ENCODE measurements at places on chromosomes 3 and 15.

DNA sequence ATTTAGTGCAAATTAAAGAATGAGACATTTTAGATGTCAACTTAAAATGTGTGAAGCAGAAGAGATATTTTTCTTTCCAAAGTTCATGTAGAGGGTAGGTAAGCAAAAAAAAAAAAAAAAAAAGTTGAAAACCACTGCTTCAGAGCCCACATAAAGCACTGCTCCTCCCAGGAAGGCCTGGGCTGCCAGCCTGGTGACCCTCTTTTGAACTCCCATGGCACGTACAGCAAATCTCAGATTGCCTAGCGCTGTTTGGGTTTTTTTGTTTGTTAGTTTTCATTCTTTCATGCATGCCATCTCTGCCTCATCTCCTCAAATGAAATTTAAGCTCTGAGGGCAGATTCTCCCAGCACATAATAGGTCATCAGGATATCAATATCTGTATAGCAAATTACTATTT is 120.1 kb downstream of the SRGAP3 start:
- no peak for DNase-seq

DNA sequence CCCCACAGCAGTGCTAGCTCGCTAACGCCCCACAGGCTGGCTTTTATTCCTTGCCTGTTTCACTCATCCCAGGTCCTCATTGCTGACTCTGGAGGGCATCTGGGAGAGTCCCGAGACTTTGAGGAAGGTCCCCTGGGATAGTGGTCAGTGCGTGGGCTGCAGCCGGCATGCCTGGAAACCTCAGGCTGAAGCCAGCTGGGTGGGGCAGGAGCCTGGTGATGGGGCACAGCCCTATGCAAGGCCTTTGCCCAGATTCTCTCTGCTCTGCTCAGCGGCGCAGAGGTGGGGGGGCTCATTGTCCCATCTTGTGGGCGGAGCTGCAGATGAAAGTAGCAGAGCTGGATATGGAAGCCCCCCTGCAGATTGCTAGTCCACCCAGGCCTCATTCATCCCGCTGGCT is 55.7 kb upstream of the SMAD6 start:
- DNase-seq: no peak

DNA sequence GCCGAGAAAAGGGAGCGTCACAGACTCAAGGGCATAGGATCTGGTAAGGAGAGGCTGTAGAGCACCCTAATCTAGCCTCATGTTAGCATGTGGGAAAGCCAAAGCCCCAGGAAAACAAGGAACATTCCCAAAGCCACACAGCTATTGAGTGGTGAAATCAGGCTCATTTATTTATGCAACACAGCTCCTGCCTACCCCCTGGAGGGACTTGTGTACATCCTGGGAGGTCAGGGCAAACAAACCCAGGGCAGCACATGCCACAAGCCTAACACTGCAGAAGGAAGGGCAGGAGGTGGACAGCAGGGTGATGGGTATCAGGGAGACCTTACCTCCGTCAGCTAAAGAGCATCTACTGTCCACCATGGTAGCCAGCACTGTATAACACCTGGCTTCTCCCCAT is 283.5 kb downstream of the RPLP1 start:
- no peak for DNase-seq

DNA sequence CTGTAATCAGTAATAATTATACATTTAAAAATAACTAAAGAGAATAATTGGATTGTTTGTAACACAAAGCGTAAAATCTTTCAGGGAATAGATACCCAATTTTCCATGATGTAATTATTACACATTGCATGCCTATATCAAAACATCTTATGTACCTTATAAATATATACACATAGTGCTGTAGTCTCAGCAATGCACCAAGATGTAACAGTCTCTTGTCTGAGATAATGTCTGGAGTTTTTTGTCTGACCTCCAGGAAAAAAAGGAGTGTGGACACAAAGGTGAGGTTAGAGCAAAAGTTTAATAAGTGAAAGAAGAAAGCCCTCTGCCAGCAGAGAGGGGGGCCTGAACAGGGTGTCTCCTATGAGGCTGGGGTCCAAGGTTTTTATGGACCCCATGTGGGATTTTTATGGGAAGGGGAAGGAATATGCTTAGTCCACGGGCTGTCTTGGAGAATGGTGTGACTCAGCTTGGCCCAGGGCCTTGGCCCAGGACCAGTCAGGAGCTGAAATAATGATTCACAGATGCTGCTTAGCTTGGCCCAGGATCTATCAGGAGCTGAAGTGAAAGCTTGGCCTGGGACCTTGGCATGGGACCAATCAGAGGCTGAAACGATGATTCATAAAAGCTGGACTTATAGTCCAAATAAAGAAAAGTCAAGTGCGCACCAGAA is 545.0 kb downstream of the ZPLD1 start:
- no peak for DNase-seq

- no peak for DNase-seq
Observed at GRCh38 chr15:74025436-74025835, 30.9 kb downstream of the PML start.

GRCh38 chr3:116905794-116906193 is 196.2 kb downstream of the TUSC7 start:
- no peak for DNase-seq

- DNase-seq: no peak
Observed at GRCh38 chr15:82774496-82774895, 31.4 kb downstream of the FSD2 start.

DNA sequence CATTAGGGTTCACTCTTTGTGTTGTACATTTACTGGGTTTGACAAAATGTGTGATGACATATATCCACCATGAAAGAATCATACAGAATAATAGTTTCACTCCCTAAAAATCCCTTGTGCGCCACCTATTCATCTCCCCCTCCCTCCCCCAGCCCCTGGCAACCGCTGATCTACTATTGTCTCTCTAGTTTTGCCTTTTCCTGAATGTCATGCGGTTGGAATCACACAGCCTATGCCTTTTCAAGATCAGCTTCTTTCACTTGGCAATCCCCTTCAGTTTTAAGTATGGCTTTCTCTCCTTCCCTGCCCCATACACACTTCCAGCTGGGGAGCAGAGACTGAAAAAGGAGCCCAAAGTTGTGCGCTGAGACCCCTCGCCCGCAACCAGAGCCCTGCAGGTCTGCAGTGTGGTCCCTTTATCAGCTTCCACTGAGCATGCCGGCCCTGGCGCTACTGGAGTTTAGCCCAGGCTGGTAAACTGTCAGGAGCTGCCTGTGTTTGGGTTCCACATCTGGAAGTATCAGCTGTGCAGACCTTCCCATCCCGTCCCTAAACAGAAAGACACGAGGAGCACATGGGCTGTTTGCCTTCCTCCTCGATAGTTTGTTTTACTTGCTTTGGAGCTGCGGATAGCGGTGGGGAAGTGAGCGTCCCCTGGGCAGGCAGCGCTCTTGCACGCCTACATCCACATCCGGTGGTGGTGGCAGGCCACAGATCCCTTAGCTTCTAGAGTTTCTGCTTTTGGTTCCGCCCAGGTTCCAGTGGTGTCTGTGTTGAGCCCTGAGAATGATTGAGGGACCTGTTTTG is 12.3 kb downstream of the BOC start:
- DNase-seq: no peak

GRCh38 chr3:153714588-153715290 is 406.5 kb upstream of the ARHGEF26 start:
- no peak for DNase-seq

DNA sequence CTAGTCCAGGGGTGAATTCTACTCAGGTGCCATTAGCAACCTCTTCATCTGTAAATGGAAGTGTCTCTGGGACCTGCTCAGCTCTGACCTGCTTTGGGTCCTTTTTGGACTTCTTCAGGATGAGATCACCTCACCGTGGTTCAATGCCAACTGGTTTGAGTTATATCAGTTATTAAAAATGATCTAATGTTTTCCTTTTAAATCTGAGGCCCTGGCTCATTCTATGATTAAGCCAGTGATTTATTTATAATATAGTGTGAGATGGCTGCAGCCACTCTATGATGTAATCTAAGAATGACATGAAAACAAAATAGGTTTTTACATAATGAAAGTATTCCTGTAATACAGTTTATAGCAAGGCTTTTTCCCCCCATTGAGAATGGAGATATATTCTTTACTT is 79.4 kb downstream of the LPP start:
- no peak for DNase-seq

GRCh38 chr3:71649757-71650156 is 66.2 kb upstream of the FOXP1 start:
- no peak for DNase-seq

GRCh38 chr3:50154840-50155490 is at the start of gene SEMA3F:
SEMA3F (plus strand) TSS chr3:50155324; CDS start chr3:50159623, 4,299 bp downstream.
- DNase-seq: peak; percentile 94

DNA sequence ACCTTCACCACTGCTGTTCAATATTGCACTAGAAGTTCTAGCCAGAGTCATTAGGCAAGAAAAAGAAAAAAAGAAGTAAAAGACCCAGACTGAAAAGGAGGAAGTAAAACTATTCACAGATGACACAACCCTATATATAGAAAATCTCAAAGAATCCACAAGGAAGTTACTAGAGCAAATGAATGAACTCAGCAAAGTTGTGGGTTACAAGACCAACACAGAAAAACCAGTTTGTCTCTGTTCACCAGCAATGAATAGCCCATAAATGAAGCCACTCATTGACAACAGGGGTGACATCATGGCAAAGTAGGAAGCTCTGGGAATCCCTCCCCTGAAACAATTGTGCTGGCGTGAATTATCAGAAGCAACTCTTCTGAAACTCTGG is 4.6 kb downstream of the CFAP100 start:
- DNase-seq: no peak

DNA sequence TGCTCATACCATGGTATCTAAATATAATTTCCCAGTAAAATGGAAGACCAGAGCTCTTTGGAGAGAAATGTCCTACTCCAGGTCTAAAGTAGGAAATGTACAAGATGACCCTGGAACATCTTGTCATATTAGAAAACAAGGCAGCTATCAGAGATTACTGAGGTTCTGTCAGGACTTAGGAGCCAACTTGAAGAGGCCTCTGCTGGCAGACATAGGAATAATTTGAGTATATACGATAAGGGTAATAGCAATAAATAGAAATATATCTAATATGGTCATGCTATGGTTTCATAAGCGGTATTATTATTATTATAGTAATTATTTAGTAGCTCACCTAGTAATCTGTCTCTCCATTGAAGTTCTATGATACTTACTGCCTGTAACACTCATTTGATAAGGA is 224.2 kb downstream of the SOX2 start:
- no peak for DNase-seq

GRCh38 chr3:20808864-20809263 is 622.9 kb upstream of the SGO1 start:
- no peak for DNase-seq

DNA sequence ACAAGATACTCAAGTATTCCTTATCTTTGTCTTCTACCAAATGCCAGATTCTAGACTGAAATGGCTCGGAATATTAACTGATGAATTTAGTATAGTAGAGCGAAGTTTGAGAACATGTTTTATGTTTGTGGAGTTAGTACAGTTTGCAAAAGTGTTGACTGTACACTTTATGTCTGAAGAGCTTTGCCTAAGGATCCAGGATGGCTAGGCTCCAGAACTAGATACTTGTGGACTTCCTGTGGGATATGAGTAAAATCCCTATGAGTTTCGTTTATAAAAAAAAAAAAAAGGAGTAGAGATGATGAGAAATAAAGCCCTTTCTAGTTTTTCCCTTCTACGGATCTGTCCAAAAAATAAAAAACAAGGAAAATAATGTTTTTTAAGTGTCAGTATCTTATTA is 96.7 kb downstream of the TP63 start:
- no peak for DNase-seq

- no peak for DNase-seq
Observed at GRCh38 chr3:53813229-53813628, 33.0 kb downstream of the CHDH start.

DNA sequence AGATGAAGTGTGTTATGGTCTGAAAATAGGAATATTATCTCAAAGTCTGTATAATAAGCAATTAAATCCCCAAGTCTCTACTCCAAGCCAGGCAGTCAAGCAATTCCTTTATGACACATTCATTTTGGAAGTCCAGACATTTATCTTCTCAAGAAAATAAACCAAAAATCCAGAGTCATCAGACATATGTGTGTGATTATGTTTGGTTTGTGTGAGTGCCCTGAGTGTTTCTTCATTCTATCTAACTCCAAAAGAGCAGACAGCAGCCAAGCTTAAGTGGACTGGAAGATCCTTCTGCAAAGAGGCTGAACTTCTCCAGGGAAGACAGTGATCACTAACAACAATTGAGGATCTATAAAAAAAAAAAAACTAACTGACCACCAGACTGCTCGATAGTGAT is 239.8 kb downstream of the STAG1 start:
- DNase-seq: no peak

GRCh38 chr3:171970301-171970788 is 69.0 kb upstream of the FNDC3B start:
- DNase-seq: no peak

- no peak for DNase-seq
Observed at GRCh38 chr3:77298417-77298816, 258.5 kb downstream of the ROBO2 start.

- DNase-seq: no peak
Observed at GRCh38 chr3:47716656-47717055, 65.0 kb downstream of the SMARCC1 start.

- DNase-seq: no peak
Observed at GRCh38 chr3:16134173-16134928, 40.1 kb upstream of the GALNT15 start.

GRCh38 chr3:177523872-177524438 is 326.7 kb upstream of the TBL1XR1 start:
- no peak for DNase-seq

DNA sequence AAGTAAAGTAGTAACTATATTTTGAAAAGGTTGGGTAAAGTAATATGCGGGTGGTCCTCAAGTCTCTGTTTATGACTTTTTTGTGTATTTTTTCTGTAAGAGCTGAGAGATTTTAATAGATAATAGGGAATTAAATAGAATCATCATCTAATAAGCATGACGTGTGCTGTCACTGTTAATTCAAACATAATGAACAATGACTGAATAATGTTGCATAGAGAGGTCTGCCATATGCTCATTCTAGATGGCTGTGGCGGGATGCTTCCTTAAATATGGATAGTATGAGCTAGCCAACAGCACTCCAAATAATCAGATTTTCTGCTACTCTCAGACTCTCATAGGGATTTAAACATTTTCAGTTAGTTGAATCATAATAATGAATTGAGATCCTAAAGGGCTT is 302.8 kb upstream of the RBMS3 start:
- no peak for DNase-seq

GRCh38 chr3:59809710-59810444 is 760.1 kb upstream of the CFAP20DC start:
- DNase-seq: no peak

- DNase-seq: no peak
Observed at GRCh38 chr3:173789530-173790162, 392.1 kb downstream of the NLGN1 start.

- no peak for DNase-seq
Observed at GRCh38 chr3:134237454-134238145, 13.1 kb downstream of the RYK start.

DNA sequence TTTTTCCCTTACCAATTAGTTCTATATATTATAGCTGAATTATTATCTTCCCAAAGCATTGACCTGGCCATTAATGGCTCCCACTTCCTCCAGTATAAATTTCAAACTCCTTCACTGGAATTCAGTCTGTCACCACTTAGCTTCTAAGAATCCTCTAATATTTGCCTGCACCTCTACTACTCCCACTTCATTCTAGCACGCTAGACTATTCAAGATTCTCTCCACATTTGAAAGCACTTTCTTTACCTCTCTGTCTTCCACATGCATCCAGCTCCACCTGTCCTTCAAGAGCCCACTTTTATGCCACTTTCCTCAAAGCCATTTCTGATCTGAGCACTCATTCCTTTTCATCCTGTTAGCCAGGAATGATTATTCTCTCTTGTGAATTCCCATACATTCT is 15.0 kb downstream of the SENP8 start:
- DNase-seq: no peak
